Stimulated activated CD8-positive, alpha-beta memory T cell treated with anti-CD3 and anti-CD28 coated beads, Interleukin-4, amount 100 ng/mL, for 24 hours (primary cell): ENCODE measurements at places on chromosomes 13 and 19.

DNA sequence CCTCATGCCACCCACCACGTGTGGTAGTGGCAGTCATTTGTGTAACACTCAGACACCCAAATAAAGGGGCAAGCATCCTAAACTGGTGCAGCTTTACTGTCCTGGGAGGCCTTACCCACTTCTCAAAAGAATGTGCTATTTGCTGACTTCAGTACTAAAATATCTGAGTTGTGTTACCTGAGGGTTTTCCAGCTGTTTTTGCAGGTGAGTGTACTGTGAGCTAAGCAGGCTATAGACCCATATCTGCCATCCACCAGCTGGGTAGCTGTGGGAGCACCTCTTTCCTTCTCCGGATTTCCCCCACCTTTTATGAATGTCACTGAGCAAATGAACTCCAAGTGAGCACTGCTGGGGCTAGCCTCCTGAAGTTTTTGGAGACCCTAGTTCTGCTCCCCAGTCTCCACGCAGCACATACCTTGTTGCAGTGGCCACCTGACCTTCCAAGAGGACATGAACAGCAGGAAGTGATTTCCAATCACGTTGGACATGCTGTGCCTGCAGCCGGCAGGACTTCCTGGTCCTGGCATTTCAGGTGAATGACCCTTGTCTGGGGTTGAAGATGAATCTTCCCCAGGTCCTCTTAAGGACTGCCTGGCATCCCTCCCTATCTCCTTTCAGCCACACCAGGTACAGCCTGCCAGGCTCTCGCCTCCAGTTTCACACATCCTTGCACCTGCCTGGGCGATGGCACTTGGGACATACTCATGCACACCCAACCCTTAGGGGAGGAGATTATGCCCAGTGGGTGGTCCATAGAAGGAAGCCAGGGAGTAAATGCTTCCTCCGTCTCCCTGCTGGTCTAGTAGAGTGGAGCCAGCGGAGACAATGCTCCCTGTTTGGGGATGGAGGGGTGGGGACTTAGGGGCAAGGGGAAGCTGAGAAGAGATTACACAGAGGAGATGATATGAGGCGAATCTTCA, 109.5 kb upstream of the SPATA13 start:
- no peak for DNase-seq

- no peak for DNase-seq
Measured at GRCh38 chr19:11203194-11204075, 6.1 kb upstream of the KANK2 start.

DNA sequence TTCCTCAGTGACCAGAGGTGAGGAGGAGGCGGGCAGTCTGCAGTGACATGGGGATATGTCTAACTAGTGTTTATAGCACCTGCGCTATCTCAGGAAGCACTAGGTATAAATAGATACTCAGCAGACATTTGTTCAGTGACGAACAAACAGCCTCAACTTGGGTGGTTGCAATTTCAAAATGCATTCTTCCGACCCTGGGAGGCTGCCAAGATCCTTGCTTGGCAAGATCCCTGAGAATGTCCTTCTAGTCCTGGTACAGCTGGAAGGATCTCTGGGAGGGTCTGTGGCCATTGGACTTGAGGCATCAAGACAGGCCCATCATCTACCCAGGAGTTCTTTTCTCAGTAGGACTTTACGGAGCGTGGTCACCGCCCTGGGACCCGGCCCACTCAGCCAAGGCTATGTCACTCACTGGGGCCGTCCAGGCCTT, 299.5 kb downstream of the ZNF536 start:
- DNase-seq = no peak

DNA sequence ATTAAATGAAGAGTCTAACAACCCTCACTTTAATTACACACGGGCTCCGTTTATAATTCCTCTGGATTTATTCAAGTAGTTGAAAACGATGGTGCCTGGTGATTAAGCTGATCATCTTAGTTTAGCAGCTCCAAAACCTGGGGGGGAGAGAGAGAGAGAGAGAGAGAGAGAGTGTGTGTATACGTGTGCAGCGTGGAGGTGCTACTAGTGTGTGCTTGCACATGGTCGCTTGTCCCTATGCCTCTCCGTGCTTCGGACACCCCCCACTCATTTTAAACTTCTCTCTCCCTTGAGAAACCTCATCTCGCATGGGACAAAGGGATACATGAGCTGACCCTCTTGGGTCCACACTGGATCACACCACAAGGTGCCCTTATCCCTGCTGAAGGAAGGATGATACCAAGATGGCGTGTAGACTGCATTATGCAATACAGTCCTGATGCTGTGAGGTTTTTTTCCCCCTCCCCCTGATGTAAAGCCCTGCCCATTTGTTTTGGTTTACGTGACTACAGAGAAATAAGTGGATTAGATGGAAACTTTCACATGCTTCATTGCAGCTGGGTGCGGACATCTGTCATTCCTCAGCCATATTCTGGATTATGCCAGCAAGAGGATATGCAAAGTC, 320.8 kb downstream of the ZNF536 start:
- no peak for DNase-seq

- DNase-seq = no peak
Measured at GRCh38 chr19:11659612-11660011, 62.3 kb downstream of the ZNF627 start.
